ENCODE measurements at places on chromosomes 7 and 10. TPM values are rescaled to one million over a fixed set of nuclear protein-coding genes. Genes with fewer than 3 reads are reported as not detected.

CDH23 gene
- 0.35 TPM for total RNA-seq

AEBP1 gene
- total RNA-seq, result 1.6 TPM

NACAD gene
- total RNA-seq, result 1.8 TPM

CYP3A7 gene
- not detected for total RNA-seq

PNLIPRP1 gene
- total RNA-seq, result not detected

PANK1 gene
- 5.9 TPM for total RNA-seq

RASA4B gene
- total RNA-seq, result 2.5 TPM

SPDYE5 gene
- total RNA-seq, result not detected

TRIM74 gene
- not detected for total RNA-seq

HECW1 gene
- not detected for total RNA-seq

RBP4 gene
- total RNA-seq, result not detected

GNAT3 gene
- total RNA-seq, result not detected

PITX3 gene
- not detected for total RNA-seq

TSPAN12 gene
- 2.9 TPM for total RNA-seq

TACC2 gene
- 40.1 TPM for total RNA-seq

ITIH2 gene
- not detected for total RNA-seq

CTAGE8 gene
- total RNA-seq, result 0.51 TPM

Measured in airway epithelial cell (primary cell).